ENCODE measurements at places on chromosomes 5 and 9.

DNA sequence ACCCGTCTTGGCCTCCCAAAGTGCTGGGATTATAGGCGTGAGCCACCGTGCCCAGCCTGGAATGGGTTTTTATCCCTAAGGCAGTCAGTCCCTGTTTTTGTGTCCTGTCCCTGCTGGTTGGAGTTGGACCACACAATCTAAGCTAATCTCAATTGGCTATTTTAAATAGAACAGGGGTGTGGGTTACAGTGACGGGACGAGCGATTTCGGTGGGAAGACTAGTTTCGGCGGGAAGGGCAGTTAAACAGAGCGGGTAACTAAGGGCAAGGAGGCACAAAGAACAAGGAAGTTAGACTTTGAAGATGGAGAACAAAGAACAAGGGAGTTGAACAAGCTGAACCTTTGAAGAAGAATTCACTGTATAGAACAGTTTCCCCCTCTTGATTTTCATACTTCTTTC is 1.4 kb downstream of the GTF3C5 start:
- no peak for DNase-seq

DNA sequence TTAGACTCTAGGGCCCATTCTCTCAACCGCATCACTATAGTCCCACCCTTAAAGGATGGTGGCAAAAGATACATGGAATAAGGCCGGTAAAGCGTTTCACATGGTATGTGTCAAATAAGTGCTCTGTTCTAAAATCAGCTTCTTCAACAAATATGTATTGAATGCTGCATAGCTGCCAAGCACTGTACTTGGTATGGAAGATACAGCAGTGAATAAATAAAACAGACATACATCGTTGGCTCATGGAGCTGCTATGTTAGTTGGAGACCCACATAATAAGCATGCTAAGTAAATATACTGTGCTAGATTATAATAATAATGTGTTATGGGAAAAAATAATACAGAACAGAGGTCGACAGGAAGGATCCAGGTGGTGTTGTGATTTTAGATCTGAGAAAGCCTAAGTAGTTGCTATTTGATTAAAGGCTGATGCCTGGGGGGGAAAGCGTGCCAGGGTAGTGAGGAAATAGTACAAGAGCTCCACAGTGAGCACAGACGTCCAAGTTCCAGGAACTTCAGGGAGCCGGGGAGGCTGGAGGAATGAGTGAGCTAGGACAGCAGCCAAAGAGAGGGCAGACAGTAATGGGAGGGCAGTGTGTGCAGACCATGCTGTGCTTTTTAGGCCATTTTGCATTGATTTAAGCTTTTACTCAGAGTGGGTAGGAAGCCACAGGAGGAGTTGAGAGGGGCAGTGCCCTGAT is 93.7 kb downstream of the JAKMIP2 start:
- no peak for DNase-seq

DNA sequence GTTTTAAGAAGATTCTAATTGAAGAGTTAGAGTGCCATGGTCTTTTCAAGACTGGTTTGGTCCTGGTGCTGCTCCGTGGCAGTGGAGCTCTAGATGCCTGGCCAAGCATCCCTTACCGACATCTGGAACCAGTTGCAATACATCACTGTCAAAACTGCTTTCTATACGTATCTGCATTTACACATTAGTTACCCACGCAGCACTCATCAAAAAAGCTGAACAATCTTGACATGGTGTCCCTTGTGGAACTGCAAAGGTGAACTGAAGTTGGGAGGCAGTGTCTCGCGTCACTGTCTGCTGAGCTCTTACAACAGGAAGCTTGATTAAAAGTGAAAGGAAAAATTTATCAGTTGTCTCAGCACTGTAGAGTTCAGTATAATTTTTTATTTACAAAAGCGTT is 82.6 kb downstream of the PBX3 start:
- peak; percentile 52 for DNase-seq

DNA sequence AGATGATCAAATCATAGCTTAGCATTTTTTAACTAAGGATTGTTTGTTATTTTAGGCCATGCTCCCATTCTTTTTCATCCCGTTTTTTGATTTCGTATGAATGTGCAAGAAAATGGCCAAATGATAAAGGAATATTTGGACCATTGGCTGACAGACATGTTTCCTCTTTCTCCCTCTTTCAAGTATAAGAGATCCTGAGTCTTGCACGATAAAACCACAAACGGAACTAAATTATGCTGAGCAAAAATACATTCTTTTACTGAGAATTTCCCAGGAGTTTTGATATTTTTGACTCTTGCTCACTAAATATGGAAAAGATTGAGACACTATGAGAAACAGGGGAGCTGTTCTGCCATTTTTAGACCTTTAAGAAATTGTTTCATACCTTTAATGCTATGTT is 90.4 kb upstream of the KLF9 start:
- DNase-seq = no peak

DNA sequence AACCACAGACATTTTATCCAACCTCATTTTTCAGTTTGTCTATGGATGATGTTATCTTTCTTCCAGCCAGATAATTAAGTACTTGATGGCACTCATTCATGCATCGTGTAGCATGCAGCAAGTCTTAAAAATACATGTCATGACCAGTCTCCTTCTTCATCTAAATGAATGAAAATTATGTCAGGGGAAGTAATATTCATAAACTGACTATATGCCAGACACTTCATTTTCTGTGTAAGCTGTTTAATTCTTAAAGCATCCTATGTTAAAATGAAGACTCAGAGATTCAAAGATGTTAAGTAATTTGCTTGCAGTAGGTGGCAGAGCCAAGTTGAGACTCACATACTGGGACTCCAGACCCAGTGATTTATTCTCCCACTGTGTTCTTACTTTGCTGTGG is 181.7 kb upstream of the CD180 start:
- DNase-seq = no peak

DNA sequence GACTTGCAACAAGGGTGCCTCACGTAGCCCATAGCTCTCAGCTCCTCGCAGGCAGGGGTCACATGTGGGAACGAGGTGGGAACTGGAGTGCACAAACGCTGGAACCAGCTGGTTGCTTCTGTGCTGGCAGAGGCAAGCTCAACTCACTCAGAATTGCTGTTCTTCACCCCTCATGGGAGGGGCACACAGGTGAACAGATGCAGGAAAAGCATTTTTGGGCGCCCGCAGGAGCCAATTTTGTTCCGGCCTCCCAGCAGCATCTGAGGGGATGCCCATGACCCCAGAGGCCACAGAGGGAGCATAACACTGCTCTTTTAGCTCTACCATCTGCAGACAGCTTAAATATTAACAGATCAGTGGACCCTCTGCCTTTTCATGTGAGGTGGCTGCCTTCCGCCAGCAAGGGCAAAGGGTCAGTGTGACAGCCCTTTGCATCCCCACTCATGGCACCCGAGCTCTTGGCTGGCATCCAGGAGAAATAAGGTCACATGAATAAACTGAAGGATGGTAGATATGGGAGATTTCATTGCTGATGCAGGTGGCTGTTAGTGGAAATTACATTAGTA is 196.2 kb downstream of the SLCO4C1 start:
- DNase-seq = no peak

DNA sequence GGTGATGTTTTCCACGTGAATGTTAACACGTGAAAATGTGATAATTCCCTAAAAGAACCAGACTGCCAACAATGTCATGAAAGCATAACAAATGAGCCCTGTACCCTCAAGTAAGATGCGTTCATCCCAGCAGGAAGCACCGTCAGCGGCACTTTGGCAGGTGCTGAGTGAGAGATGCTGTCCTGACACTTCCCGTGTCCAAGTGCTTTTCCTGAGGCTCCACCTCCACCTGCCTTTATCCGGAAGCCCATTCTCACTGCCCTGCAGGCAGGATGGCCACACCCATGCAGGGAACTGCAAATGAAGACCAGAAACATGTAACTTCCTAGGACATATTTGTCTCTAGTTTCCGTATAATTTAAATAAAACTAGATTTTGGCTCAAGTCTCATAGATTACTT is 238.0 kb upstream of the IRX2 start:
- no peak for DNase-seq

- DNase-seq = no peak
Observed at GRCh38 chr9:91042024-91042423, 240.4 kb downstream of the SYK start.

- no peak for DNase-seq
Observed at GRCh38 chr5:40082313-40082712, 597.4 kb upstream of the PTGER4 start.

- DNase-seq = no peak
Observed at GRCh38 chr5:180736536-180736935, 3.3 kb downstream of the OR2Y1 start.

- DNase-seq = no peak
Observed at GRCh38 chr9:90802386-90802985, 867 bp downstream of the SYK start.

DNA sequence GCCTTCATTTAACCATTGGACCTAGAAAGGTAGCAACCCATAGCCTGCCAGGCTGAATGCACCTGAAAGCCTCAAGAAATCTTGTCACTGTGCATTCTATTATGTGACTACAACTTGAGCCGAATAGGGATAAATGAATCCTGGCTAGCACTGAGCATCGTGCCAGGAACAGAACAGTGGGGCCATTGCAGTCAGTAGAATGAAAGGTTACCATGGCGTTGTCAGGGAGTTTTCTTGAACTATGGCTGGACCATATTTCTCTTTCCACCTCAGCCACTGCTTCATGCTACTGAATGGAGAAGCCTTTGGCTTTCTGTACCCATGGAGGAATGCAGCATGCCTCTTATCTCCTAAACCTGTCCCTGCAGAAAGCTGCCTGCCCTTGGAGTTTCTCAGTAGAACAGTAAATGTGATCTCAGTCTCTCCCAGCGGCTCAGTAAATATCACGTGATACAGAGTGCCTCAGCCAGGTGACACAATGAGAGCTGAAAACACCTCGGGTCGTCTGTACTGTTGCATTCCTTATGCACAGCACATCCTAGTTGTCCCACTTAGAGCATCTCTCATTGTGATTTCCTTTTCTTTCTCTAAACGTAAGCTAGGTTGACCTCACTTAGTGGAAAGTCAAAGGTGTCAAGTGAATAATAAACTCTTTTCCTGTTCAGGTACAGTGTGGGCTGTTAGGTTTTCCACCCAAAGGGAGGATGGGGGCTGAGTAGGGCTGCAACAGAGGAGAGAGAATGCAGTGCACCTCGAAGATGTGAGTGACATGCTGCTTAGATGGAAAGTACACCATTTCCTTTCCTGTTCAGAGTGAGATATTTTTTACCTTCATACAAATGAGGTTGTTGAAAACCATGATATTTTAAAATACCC is 115.3 kb downstream of the MACIR start:
- no peak for DNase-seq

DNA sequence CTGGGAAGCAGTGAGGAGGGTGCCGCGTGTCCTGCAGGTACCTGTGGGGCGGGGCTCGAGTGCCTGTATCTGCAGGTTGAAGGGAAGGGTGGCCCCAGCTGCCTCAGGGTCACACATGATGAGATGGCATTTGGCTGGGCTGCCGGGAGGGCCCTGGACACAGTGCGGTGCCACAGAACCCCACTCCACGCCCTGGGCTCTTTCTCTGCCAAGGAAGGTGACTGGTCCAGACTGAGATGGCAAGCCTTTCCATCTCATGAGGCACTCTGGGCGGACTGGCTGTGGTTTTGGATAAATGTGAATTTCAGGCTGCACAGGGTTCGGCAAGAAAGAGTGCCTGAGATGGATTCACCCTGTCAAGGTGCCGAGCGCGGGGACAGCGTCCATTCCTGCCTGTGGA is 69.4 kb downstream of the FGF18 start:
- no peak for DNase-seq

DNA sequence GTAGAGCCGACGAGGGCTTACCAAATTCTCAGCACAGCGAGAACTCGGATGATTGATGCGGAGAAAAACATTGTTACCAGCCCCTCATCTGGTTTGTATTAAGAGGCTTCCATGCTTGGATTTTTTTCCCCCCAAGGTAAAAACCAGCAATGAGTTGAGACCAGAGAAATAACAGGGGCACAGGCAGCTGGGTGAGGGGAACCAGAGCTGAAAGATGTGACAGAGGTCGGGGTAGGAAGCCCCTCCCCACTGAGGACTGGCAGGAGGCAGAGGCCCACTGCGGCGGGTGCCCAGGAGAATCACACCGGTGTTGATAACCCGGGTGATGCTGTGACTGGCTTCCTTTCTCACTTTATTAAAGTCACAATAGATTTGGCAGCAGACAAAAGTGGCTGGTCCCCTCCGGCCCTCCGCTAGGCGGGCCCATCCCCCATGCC is 116.5 kb upstream of the PHYKPL start:
- no peak for DNase-seq

DNA sequence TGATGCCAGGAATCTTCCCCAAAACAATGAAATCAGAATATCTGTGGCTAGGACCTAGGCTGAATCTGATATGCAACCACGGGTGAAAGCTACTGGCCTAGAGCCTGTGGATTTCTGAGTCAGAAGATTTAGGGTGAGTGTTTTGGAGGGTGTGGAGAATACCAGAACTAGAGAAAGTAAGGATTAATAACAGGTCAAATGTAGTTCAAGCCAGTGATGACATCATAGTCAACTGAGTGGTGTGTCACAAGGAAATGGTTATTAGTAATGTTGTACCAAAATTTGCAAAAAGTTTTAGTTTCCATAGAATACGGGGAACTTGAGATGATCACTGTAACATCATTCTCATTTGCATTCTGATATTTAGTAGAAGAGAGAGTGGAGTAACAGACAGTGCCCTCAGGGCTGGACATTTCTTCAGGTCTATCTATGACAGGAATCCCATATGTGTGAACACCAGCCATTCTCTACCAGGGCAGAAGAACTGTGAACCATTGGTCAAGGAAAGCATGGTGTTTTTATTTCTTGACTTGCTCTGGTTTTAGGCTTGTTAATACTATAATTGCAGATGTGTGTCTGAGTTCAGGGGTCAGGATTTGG is 3.7 kb downstream of the GALNT12 start:
- no peak for DNase-seq

- peak; percentile 17 for DNase-seq
Observed at GRCh38 chr9:96450613-96451528, 902 bp downstream of the HABP4 start.

DNA sequence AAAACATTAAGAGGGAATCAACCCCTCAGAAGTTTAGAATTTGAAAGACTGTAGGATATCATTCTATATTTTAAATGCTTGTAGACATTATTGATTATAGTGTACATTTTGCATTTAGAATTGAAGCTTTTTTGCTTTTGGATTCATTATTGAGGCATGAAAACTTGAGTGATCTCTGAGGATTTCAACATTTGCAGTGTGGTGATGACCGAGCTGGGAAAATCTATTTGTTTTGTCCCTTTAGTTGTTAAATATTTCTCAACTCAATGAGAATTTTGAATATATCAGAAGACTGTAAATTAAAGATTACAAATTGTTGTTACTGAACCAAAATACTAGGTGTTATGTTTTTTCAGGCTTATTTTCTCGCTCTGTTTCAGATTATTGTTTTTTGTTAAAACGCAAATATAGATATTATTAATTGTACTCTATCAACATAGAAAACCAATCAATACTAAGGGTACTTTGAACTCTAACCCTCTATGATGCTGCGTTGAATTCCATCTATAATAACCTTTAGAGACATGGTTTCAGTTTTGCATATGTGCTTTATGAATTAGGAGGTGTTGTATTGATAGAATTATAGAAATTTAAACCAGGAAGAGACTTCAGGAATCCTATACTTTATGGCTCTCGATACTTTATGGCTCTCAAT is 19.3 kb upstream of the DMRTA1 start:
- DNase-seq = no peak

- no peak for DNase-seq
Observed at GRCh38 chr9:129071526-129072126, 9.3 kb upstream of the DOLPP1 start.

GRCh38 chr9:105681724-105682123 is 12.6 kb upstream of the TMEM38B start:
- no peak for DNase-seq

- DNase-seq = no peak
Observed at GRCh38 chr9:125246261-125246667, 5.1 kb upstream of the HSPA5 start.

- DNase-seq = no peak
Observed at GRCh38 chr9:92147030-92147851, 32.0 kb upstream of the SPTLC1 start.

All from immature natural killer cell (primary cell).